ENCODE measurements at places on chromosomes 6 and 20.

DNA sequence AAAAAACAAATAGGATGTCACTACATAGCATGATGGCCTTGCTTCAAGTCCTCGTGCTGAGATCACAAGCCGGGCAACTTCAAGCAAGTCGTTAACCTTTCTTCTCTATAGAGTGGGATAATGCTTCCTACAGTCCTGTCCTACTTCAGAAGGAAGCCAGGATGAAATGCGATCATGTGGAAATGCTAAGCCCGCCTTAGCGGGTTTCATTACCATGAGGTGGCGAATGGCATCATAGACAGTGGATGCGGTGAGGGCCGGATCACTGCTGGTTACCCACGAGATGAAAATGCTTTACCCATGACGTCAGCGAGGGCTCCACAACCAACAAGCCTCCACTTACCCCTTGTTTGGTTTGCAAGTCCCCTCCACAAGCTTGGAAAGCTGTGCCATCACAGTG, 206.4 kb downstream of the TBXT start:
- DNase-seq, result no peak

DNA sequence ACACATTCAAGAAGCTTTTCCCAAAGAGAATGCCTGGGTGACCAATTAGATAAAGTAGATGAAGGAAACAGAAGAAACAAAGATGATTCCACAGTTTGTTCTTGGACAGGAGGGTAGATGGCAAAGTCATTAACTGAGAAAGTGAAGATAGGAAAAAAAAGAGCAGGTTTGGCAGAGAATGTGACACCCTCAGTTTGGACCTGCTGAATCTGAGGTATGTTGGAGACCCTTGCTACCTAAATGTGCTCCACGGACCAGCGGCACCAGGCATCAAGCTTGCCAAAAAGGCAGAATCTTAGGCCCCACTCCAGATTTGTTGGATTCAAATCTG, 49.7 kb downstream of the ARHGAP18 start:
- DNase-seq, result no peak

- DNase-seq, result no peak
These were observed 214.6 kb upstream of the SNX9 start for GRCh38 chr6:157608221-157609075.

GRCh38 chr6:33957131-33957891, 153.5 kb upstream of the MLN start:
- DNase-seq, result no peak

DNA sequence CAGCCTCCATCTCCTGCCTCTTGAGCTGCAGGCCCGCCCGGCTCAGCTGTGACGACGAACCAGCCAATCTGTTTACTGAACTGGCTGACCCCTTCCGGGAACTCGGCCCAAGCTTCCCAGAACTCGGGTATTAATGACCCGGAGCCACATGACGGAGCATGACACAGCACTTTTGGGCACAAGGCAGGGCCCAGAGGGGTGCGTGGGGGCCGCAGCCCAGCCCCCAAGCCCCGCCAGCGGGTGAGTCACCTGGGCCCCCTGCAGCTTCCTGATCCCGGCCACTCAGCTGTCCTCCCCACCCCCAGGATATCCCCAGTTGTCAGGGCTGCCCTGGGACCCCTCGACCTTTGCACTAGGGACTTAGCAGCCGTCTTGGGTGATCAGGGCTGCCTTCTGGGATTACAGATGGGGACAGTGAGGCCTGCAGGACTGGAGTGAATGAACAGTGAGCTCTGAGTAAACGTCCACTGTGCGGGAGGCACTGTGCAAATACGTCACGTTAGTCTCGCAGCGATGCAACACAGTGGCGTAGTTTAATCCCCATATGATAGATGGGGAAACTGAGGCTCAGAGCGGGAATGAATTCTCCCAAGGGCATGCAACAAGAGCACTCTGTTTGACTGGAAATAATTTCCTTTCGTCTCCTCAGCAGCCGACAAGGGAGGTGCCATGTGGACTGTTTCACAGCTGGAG, 102.1 kb downstream of the CEBPB start:
- peak; percentile 98 for DNase-seq

- peak; percentile 37 for DNase-seq
These were observed 1066.8 kb upstream of the CITED2 start for GRCh38 chr6:140441256-140441655.

DNA sequence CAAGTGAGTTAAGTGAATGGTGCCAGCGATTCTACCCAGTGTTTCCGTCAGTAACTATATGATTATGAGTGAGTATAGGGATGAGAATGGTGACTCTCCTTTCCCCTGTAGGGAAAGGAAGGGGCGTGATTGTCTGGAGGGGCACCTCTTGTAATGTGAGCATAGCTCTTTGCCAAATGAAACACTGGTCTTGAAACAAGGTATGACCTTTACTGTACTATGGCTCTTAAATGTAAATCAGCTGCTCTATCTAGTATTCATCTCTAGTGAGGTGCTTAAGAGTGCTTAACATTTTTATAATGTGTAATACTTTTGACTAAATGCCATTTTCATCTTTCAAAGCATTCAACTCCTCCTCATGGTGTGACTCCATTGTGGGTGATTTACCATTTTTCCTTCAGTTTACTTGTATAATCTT, 11.0 kb downstream of the PANK2 start:
- DNase-seq, result no peak

GRCh38 chr6:35360349-35361138, 18.2 kb downstream of the PPARD start:
- no peak for DNase-seq

- DNase-seq, result no peak
These were observed 136.5 kb upstream of the PDE10A start for GRCh38 chr6:165799391-165800153.

DNA sequence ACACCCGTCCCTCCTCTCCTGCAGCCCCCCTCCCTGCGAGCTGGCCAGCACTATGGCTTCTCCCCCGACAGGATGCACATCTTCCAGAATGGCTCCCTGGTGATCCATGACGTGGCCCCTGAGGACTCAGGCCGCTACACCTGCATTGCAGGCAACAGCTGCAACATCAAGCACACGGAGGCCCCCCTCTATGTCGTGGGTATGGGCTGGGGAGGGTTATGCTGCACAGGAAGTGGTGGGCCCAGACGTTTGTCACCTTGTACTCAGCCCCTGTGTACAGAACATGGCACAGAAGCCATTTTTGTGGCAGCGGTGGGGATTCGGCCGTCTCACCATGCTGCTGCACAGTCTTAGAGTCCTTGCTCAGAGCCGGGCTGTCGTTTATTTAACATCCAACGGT, 29.0 kb upstream of the SRF start:
- no peak for DNase-seq

GRCh38 chr20:32777177-32777956, 15.2 kb downstream of the DNMT3B start:
- DNase-seq, result no peak

DNA sequence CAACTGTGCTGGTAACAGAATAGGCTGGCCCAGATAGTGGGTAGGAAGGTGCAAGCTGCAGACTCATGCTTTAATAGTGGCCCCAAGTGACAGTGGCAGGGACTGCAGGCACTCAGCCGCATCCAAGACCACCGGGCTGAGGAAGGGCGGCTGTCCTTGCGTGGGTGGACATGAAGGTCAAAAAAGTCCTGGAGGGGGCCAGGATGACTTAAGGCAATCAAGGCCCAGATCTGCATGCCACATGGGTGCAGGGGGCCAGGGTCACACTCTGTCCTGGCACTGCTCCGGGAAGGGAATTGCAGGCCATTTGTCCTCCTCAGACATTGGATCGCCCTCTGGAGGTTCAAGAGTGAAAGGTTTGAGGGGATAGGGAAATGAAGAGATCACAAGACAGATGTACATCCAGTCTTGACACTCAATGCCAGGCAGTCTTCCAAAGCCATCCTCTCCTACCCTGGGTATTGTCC, 10.4 kb upstream of the VNN2 start:
- peak; percentile 78 for DNase-seq

DNA sequence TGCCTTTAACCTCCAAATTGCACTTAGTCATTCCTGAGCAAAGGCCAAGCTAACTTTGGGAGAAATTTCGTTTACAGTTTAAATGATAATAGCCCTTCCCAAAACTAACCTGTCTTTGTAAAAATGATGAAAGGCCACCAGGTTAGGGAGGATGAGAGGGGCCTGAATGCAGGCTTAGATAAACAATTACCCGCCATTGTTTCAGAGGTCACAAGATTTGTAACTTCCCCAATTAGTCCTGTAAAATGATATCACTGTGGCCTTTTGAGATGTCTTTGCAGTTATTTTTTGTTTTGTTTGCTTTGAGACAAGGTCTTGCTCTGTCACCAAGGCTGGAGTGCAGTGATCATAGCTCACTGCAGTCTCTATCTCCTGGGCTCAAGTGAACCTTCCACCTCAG, 26.3 kb downstream of the GNL1 start:
- peak; percentile 78 for DNase-seq

GRCh38 chr20:9228774-9229450, 160.0 kb downstream of the PLCB4 start:
- DNase-seq, result no peak

GRCh38 chr6:40791004-40791403, 203.8 kb upstream of the LRFN2 start:
- no peak for DNase-seq

- DNase-seq, result peak; percentile 38
These were observed 143.7 kb downstream of the KLHL32 start for GRCh38 chr6:97068211-97068610.

GRCh38 chr20:62820208-62820961, 3.5 kb downstream of the COL9A3 start:
- no peak for DNase-seq

DNA sequence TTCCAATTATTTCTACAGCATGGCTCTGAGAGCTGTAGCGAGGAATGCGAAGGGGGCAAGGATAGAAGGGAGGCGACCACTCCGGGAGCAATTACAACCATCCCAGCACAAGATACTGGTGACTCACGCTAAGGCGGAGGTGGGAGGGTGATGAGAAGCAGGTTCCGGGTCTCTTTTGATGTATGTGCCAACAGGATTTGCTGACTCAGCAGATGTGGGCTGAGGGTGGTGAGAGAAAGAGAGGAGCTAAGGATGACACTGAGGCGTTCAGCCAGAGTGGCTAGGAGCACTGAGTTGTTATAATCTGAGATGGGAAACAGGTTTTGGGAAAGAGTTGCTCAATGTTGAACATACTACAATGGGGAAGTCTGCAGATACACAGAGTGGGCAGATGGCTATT, 9.3 kb upstream of the TXNDC5 start:
- peak; percentile 41 for DNase-seq

DNA sequence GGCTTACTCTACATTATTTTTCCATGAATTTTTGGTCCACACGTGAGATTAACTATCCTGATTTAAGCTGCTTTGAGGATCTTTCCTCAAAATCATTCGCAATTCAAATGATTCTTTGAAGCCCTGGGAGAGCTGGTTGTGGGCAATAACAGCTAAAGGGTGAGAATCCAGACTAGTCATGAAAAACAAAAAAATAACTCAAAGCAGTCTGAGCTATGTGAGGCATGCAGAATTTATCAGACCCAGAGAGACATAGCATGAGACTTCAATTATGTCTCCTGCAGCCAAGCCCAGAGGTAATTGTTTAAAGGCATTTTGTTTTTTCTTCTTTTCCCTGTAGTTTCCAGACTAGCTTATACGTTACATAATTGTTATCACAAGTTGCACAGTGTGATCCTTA, 517.3 kb upstream of the PTCHD4 start:
- DNase-seq, result no peak

DNA sequence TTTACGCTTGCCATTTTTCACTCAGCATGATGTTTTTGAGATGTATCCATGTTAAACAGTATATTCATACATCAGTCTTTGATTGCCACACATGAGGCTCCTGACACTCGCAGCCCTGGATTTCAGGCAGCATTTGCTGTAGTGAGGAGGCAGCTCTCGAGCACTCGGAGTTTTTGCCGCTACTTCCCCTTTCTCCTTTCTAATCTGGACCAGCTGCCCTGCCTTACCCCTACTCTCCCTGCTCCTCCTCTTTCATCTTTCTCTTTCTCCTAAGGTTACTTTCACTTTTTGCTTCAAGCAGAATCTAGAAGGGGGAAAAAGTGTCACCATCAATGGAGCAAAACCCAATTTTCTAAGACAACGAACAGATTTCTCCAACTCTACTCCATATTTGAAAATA, 5.9 kb upstream of the CST3 start:
- DNase-seq, result peak; percentile 83

DNA sequence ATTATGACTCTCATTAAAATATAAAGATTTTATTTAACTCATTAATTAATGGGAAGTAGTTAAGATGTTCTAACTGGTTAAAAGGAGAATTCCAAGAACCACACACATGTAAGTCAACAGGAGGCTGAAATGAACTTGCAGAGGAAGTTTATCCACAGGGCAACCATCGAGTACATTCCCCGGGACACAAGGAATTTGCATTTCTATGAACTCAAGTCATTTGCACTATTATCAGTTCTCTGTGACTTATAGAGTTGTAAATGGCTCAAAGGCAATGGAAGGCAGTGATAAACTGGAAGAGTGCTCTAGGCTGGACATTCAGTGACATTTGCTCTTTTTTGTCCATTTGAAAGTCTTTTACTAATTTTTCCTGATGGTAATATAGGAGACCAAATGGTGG, 97.4 kb downstream of the SNX5 start:
- no peak for DNase-seq

GRCh38 chr6:36751833-36752186, 54.2 kb downstream of the RAB44 start:
- DNase-seq, result no peak

- no peak for DNase-seq
These were observed 2.3 kb downstream of the THBS2 start for GRCh38 chr6:169251371-169251802.

- no peak for DNase-seq
These were observed 4.9 kb upstream of the IPCEF1 start for GRCh38 chr6:154361476-154361875.

DNA sequence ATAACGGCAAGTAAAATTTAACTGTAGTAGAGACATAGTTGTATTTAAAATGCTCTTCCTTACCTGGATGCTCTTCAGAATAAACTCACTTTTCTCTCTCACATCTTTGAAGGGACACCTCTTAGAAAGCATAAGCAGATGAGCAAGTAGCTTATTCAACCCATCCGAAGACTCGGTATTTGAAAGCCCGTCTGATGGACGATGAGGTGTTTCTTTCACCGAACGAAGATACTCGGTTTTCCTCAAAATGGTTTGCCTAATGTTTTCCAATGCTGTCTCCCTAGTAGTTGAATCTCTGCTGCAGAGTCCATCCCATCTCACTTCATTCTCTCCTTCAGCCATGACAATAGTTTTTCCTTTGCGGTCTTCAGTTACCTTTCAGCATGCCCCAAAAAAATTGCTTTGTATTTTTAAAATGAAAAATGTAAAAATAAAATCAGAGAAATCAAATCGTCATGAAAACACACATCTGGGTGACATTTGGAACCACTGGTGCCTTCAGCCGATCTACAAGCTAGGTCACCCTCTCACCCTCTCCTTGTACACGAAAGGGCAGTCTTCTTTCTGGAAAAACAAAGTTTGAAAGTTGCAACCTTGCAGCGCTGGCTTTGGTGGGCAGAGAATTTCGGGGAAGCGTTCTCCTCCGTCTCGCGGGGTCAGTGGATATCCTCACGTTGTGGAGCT, 772 bp downstream of the SESN1 start:
- no peak for DNase-seq

GRCh38 chr20:5686384-5687105, 63.7 kb upstream of the SHLD1 start:
- DNase-seq, result peak; percentile 26
